CD4-positive, alpha-beta T cell treated with Interleukin-4 for 1 hour (primary cell): ENCODE measurements at places on chromosomes 11 and 22.

DNA sequence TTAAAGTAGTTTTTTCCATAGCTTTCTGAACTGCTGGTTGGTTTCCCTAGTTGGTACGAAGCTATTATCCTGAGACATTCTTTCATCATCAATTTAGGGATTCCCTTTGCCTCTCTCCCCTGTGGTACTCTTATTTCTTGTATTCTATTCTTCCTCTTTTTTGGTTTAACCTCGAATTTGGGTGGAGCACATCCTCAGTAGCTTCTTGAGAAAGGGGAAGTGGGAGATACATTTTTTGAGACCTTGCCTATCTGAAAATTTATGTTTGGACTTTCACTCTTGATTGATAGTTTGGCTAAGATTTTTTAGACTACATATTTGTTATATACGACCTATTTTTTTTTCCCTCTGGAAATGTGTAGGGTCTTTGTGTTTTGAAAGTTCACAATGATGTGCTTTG lies 121.7 kb upstream of the ZBED5 start:
- no peak for DNase-seq

- DNase-seq: no peak
These were observed 8.8 kb downstream of the RIC8A start for GRCh38 chr11:216081-216974.

DNA sequence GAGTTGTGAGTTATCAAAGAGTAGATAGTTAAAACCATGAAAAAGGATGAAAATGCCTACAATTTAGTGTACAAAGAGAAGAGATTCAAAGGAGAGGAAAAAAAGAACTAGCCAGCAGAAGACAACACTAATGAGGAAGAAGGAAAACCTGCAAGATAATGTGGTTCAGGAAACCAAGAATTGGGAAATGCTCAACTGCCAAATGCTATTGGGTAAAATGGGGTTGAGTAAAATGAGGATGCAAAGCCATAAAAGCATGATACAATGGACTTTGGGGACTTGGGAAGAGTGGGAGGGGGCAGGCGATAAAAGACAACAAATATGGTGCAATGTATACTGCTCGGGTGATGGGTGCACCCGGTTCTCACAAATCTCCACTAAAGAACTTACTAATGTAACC lies 7.6 kb upstream of the OR52K2 start:
- no peak for DNase-seq

GRCh38 chr11:130088919-130089673 lies 19.4 kb downstream of the APLP2 start:
- no peak for DNase-seq

DNA sequence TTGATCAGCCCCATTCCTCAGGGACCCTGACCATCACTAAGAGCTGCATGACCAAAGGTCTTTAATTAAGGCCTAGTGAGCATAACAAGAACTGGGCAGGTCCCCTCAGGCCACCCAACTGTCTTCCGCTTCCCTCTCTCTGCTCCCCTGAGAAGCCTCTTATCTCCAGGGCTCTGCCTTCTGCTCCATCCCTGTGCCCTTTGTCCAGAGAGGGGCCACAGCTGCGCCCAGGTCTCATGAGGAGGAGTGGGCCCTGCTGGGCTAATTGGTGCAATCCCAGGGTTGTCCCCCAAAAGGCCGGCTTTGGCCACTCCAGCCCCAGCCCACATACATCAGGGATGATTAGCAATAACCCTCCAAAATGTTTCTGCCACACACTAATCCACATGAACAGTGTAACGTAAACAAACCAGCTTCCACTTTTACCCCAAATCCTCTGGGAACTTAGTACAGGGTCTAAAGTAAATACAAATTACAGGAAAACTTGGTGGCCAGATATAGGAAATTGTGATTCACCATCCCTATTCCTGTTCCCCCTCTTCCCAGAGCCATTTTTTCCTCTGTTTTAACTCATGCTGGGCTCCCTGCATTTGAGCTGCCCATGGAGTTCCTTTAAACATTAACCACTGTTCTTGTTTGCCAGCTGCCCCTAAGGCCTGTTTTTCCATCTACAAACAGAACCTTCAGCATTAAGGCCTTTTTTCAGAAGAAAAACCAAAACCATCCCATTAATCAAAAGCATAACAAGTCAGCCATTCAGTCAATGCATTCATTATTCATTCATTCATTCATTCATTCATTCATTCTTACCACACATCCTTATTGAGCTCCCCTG lies 34.6 kb upstream of the CAVIN3 start:
- no peak for DNase-seq

DNA sequence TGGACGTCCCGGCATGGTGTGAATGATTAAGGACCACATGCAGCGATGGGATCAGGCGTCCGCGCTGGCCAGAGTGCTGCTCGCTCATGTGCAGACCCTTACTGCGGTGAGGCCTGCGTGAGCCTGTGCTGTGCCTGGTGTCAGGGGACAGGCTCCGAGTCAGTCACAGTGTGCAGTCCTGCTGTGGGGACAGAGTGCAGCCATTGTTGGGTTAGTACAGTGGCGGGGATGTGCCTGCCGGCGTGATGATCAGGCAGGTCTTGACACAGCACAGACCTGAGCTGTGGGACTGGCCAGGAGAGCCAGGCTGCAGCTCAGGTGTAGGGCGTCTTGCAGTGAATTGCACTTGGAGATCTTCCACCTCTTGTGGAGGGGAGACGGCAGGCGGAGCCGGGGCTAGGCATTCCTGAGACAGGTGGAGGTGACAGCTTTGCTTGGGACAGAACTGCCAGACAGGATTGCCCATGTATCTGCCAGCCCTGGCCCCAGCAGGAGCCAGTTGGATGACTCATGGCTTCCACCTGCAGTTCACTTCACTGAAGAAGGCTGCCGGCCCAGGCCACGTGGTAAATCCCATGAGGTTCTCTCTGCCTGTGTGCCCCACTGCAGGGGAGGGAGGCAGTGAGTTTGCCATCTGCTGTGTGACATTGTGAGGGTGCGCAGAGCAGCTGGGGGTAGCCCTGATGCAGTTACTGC lies 17.3 kb downstream of the TRMU start:
- DNase-seq: no peak
